ENCODE measurements at places on chromosomes 6 and 20. TPM values are rescaled to one million over a fixed set of nuclear protein-coding genes. Genes with fewer than 3 reads are reported as not detected.

TBX18 gene
- 8.2 TPM for total RNA-seq

GPRC6A gene
- not detected for total RNA-seq

DNA sequence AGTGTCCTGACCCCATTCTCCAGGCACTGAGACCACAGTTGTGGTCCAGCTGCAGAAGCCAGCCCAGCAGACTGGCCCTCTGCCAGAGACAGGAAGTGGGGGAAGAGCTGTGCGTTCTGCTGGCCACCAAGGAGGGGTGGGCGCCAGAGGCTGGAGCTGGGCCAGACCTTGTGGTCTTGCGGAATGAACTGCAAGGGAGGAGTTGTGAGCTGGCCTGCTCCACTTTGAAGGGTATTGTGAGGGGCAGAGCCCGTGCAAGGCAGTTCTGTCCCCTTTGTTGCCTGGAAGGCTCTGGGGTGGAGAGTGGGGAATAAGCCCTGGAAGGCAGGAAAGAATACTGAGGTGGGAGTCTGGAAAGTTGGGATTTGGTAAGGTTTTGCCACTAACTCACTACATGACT, 3.6 kb upstream of the MDFI start:
- no peak for DNase-seq

DNA sequence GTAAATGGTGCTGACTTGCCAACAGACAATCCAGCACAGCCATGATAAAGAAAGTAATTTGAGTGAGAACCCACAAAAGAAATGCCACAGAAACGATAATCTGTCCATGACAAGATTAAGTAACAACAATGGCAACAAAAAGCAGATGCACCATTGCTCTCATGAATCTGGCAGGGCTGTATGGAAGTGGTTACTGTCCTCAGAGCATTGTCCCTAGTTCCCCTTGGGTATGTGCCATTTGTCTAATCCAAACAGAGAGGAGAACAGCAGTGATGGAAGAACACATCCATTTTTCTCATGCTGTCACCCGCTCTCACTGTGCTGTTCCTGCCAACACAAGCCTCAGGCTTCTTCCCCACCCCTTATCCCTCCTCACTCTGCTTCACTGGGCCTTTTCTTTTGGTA, 65.8 kb downstream of the REV3L start:
- no peak for DNase-seq

GRCh38 chr6:11320914-11321597, 88.6 kb upstream of the NEDD9 start:
- DNase-seq: no peak
